Thyroid gland (tissue), 4 donors: ENCODE measurements at places on chromosomes 16 and 17. TPM values are rescaled to one million over a fixed set of nuclear protein-coding genes. Genes with fewer than 3 reads are reported as not detected.
A peak's percentile ranks its signal among the peaks of the same experiment; 100 is the strongest.

GSG1L gene
- total RNA-seq = not detected

DNA sequence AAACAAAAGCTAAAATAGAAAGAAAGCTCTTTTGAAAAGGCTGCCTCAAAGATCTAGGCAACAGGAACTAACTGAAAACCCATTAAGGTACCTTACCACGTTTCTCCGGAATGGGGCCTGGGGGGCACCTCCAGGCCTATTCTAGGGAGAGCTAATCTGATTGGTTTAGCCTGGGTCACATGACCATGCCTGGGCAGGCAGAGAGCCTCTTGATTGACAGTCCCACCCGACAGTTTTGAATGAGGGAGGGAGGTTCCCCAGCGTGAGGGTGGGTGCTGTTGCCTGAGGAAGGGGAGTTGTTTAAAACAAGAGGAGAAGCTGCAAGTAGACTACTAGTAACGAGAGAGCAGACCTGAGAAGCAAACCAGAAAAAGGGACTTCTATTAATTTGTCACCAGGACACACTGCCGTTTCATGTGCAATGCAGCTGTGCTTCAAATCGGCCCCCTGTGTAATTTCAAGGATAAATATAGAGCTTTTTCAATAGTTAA is 143.4 kb upstream of the HS3ST2 start:
- no peak for DNase-seq

RRAD gene
- total RNA-seq = 6.1 TPM

DNA sequence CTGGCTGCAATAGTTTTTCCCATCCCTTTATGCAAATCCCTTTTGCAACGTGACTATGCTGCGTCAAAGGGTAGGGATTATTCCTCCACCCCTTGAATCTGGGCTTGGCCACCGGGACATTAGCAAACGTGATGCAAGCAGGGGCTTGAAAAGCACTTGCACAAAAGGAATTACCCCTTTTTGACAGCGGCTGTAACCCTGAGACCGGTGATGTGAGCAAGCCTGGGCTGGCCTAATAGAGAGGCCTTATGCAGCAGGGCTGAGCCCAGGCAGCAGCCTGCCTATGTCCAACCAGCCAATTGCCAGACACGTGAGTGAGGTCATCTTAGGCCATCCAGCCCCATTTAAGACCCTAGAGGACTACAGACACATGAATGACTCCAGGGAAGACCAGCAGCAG is 30.4 kb upstream of the PAFAH1B1 start:
- no peak for DNase-seq

SYNRG gene
- 41.7 TPM for total RNA-seq

KLHL10 gene
- not detected for total RNA-seq

EFCAB5 gene
- not detected for total RNA-seq

GRCh38 chr16:2905241-2905987 is 6.3 kb upstream of the FLYWCH1 start:
- peak; percentile 99 for DNase-seq

DNA sequence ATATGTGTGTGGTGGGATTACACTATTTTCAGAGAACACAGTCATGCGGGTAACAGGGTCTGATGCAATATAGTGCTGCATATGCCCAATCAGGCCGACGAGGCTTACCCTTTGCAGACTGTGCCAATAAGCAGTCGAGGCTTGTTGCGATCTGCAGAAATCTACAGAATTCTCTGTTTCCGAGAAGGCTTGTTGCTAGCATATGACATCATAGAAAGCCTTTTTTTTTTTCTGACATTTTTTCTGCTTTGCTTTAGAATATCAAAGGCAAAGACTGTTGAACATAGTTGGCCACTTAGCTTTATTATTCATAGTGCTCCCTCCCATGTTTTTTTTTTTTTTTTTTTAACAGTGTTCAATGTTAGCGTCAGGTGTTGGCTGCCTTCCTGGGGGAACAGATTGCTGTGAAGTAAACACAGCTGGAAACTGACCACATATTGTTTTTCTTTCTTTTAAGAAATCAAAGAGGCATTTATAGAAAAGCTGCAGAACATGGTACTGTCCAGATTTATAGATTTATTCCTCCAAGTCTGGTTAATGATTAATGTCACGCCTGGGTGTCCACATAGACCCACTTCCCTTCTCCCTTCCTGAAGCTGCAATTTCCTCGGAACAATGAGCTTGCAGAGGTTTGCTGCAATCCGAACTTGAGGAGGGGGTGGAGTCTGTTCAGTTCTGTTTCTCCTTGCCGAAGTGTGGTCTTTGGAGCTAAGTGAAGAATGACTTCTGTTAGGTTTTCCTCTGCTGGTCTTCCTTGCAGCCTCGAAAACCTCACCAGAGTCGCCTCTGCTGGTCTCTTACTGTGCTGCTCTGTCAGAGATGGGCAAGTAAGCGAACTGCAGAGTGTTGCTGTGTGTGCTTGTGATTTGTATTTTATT is 87.3 kb downstream of the MAP2K6 start:
- peak; percentile 51 for DNase-seq

DNA sequence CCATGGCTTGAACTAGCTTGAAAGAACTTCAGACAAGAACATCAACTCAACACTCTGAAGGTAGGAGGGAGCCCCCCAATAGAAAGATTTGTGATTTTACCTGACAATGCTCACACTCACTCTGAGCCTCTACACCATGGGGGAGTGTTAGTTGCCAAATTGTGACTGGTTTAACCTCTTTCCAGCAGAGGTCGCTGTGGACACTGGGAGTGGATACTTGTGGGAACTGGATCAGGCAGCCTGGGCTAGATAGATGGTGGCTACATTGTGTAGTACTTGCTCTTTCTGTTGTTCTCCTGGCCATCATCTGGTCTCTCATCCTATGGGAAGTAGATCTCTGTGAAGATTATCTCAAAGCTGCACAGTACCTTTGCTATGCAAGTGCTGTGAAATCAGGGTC is 2.9 kb downstream of the SMPD3 start:
- DNase-seq = peak; percentile 18

- DNase-seq = no peak
Measured at GRCh38 chr17:76161619-76162266, 20.7 kb upstream of the FOXJ1 start.

COPRS gene
- total RNA-seq = 143 TPM
